Thoracic aorta (tissue), 2 donors: ENCODE measurements at places on chromosomes 5 and 9.

- no peak for DNase-seq
Measured at GRCh38 chr9:85392260-85392659, 349.5 kb downstream of the AGTPBP1 start.

DNA sequence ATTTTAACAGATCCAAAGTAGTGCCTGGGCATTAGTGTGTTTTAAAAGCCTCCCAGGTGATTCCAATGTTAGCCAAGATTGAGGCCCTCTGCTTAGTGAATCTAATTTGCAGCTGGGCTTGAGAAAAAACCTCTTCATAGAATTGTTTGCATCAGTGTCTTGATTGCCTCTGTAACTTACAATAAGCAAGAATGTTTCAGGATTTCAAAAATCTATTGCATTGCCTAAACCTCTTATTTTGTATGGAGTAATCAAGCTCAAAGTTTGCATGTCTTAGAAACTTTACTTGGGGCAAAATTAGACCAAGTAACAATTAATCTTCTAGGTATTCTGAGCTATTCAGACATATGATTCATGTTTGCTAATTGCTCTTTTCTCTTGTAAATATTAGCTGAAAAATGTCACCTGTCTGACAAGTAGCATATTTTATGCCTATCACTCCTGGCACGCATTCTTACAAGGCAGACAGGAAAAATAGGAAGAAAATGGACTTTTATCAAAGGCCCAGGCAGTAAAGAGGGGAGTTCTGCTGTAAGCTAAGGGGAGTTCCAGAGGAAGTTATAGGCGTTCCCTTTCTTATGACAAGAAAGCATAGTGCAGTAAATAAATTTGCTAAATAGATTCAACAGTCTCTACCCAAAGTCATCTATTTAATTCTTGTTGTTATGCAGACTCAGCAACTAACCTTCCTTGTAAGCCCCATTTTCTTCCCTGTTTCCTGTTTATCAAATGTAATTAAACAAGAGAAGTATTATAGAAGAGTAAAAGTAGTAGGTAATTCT, 21.0 kb downstream of the PDCD1LG2 start:
- no peak for DNase-seq

GRCh38 chr5:171158581-171158980, 150.5 kb upstream of the TLX3 start:
- no peak for DNase-seq

DNA sequence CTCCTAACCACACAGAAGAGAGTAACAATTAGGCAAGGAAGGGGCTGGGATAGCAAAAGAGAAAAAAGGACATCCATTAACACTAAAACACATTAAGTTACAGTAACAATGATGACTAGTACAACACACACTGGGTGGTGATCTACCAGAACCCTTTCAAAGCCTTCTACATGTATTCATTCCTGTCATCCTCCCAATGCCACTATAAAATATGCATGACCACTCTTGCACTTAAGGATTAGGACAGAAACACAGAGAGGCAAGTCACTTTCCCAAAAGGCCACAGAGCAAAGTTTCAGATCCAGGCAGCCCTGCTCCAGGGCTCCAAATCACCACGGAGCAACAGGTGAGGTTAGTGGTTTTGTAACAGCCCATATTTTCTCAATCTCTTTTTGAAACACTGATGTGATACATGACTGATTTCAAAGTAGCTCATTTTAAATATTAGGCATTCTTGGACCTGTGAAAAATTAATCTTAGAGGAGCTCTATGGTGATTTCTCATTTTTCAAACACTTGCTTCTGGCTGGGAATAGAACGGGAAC, 86.7 kb downstream of the AUH start:
- DNase-seq = no peak

GRCh38 chr5:144510845-144511579, 340.3 kb downstream of the KCTD16 start:
- no peak for DNase-seq

DNA sequence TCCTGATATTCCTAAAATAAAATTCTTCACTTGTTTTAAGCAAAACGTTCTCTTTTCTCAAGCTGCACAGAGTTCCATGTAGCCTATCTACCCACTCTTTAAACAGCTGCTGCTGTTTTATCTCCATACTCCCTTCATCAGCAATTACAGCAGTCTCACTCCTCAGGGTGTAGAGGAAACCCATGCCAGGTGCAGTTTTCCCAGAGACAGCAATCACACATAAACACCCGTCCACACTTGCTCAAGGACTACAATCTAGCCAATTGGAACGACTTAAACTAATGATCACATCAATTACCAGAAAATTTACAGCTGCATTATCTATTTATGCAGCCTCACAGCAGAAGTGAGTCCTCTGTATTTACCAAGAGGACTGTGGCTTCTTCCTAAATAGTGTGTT, 141.7 kb downstream of the HTR1A start:
- DNase-seq = no peak

- no peak for DNase-seq
Measured at GRCh38 chr9:83379045-83379444, 159.2 kb downstream of the FRMD3 start.

GRCh38 chr9:94809778-94810177, 83.3 kb downstream of the AOPEP start:
- DNase-seq = no peak

GRCh38 chr9:134590240-134591081, 51.1 kb upstream of the COL5A1 start:
- DNase-seq = no peak

DNA sequence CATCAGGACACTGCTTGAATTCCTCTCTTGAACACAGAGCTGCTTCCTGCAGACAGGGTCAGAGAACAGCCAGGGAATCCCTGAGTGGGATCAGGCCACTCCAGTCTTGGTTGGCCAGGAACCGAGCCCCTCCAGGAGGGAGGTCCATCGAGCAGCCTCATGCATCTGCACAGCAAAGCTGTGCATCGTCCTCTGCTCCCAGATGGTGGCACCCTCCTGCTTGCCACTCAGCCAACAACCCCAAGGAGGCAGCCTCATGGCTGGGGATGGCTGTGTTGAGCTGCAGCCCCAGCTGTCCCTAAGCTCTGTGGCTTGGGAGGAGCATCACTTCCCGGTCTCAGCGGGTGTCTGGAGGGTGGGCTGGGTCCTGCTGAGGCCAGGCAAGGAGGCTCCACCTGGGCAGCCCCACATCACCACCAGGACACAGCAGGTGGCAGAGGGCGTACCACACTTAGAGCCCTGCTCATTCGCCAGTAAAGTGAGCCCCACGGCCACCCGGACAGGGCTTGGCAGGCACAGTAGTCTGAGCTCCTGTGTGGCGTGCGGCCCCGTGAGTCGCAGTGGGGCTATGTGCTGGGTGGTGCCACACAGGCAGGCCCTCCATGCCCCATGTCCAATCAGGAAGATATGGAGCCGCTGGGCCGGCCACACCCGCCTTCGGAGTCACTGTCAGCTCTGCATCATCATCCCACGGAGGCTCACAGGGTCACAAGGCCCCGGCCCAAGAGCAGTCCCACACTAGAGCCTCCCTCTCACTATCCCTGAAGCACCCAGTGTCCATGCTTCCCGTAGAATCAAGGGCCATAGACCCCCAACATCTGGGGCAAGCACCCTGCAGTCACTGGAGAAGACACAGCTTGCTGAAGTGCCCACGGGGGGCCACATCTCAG, 11.9 kb downstream of the LPCAT1 start:
- peak; percentile 1 for DNase-seq

DNA sequence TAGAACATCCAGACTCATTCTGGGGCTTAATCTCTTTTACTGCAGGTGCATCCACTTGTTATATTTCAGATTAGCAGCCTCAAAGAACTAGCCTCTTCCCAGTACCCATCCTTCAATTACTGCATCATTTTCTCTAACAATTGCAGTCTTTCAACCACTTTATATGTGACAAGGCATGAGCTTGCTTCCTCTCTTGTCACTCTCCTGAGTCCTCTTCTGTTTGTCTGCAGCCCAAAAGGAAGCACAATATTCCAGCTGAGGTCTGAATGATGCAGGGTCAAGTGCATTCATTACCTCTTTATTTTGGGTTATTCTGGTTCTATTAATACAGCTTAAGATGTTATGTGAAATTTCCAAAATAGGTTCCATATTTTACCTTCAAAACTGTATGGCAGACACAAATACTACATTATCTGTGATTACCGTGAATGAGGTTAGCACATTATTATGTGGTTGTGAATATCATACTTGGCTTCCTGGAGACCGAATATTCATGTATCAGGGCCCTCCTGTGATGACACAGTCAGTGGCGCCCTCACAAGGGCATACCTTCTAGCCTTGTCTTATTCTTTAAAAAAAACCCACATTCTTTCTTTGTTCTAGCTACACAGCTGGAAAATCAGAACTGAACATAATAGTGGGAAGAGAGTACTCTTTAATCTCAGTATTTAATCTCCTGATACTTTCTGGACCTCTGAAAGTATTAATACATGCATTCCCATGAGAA, 323.8 kb downstream of the PDE4D start:
- no peak for DNase-seq

DNA sequence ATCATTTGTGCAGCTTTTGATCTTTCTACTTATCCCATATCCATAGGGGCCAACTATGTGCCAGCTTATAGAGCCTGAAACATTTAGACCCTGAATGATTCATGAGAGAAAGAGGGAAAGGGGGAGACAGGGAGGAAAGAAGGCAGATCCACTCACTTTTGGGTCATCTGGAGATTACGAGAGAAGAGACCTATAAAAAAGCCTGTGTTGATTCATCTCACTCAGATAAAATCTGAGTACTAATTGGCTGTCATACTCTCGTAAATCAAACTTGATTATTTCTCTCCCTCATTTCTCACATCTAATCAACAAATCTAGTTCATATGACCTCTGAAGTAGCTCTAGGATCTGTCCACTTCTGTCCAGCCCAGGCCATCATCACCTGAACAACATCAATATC, 137.1 kb downstream of the ARL15 start:
- no peak for DNase-seq

- peak; percentile 7 for DNase-seq
Measured at GRCh38 chr5:109529520-109529919, 119.7 kb upstream of the PJA2 start.

DNA sequence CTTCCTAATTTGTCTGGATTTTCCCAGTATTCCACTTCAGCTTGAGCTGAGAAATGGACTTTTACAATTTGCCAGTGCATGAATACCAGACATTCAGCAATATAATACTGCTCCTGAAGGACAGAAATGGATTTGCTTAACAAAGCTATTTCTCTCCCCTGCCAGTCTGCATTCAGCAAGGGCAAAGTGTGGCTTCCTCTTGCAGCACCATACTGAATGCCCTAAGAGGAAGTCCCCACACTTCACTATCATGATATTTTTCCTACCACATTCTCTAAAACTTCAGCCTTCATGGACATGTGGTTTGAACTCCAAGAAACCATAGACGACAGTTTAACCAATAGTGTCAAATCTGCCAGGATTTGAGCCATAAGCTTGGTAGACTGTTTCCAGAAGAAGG, 19.8 kb upstream of the TLE4 start:
- no peak for DNase-seq

DNA sequence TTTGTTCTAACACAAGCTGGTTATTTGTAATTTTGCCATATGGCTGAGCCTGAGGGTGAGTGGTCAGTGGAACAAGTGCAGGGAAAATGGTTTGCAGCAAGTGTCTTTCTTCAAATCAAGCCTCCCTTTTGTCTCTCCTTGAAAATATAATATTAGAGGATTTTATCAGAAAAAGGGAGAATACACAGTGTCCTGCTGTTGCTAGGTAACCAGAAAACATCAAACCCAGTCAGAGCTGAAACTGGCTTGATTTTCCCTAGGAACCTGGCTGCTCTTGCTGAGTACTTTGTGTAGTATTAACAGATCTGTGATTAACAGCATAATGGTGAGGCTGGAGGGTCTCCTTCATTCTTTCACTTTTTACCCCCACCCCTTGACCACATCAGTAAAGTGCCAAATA, 314.0 kb downstream of the ARHGEF28 start:
- no peak for DNase-seq

DNA sequence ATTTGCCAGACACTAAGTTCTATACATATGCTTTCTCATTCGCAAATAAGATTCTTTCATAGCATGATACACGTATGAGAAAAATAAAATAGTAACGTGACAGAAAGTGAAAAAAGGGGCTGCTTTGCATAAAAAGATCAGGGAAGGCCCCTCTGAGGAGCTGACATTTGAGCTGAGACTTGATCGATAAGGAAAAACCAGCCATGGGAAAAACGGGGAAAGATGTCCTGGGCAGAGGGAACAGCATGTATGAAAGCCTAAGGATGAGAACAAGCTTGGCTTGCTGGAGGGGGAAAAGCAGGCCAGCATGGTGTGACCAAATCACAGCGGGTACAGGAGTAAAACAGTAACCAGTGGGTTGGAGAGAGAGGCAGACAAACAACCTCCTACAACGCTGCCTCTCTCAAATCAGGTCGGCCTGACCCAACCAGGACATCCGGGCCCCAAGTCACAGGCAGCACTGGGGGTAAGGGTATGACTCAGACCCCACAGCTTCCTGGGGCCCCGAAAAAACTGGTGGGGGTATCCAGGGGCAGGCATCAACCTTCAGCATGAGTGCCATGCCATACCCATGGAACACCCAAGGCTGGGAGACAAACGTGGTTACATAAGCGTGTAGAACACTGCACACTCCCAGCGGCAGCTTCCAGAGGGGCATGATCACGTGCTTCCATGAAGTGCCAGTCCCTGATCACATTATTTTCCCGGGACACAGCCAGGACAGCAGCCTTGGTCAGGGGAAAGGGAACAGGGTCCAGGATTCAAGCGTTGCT, 2.2 kb downstream of the TNIP1 start:
- DNase-seq = no peak
